NCI-H1105 (cell line): ENCODE measurements at places on chromosomes 3 and 15.
A peak's percentile ranks its signal among the peaks of the same experiment; 100 is the strongest.

- DNase-seq = no peak
These were observed 52.8 kb downstream of the FAM43A start for GRCh38 chr3:194738254-194739093.

DNA sequence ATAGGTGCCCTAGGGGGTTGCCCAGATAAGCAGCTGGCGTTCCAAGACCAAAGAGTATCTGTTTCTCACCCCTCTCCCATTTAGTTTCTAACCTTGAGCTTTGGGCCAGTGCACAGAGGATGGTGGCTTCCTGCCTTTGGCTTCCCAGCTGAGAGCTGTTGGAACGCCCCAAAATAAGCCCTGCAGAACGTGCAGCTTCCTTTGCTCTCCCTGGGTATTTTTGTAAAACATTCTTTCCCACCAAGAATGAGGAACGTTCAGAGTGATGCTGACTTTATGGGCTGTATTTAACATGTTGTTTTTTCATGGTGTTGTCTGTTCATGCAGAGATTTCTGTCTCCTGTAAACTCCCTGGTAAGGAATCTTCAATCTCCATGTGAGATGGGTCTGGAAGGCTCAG, 63.8 kb downstream of the LPP start:
- DNase-seq = no peak

GRCh38 chr15:100186366-100186765, 155.4 kb downstream of the ADAMTS17 start:
- DNase-seq = no peak

DNA sequence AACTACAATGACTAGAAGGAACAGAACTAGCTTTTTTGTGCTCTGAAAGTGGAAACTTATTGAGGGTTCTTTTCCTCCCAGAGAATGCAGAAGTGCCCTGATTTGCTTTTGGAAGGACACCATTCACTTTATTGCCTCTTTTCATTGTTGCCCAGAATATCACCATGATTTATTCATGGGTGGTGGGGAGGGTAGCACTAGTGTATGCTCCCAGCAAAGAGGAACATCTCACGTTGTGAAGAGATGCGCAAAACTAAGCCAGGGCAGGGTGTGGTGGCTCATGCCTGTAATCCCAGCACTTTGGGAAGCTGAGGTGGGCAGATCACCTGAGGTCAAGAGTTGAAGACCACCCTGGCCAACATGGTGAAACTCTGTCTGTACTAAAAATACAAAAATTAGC, 31.4 kb downstream of the FLNB start:
- no peak for DNase-seq

- DNase-seq = no peak
These were observed 38.7 kb downstream of the CHSY1 start for GRCh38 chr15:101213147-101213546.

DNA sequence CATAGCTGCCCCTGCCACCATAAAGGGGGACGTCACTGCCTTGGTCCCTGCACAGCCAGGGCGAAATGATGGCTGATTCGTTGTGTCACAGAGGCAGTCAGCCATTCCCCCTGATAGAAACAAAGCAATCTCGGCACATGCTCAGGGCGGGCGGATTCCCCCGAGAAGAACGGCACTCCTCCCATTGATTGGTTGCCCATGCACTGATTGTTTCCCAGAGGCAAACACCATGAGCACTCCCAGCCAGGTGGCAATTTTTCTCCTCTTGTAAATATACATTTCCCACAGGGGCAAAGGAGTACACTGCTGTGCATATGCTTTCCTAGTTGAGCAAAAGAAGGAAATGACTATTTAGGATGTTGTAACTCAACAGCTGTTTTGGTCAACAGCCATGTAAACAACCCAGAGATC, 56.5 kb downstream of the KY start:
- DNase-seq = no peak

DNA sequence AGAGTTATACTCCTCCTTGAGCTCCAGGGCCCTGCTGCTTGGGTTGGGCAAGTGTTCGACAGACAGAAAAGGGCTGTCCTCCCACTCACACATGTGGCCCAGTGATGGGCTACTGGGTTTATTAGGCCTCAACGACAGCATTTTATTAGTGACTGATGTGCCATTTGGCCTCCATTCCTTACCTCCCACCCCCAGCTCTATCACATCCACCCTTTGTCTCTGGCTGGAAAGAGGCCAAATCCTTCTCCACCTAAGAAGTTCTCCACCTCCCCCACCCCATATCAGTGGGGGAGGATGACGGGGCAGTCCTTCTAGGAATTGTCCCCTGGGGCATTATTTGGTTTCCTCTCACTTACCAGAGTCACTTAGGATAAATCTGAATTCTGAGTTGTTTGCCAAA, 57.1 kb upstream of the WNT5A start:
- no peak for DNase-seq

DNA sequence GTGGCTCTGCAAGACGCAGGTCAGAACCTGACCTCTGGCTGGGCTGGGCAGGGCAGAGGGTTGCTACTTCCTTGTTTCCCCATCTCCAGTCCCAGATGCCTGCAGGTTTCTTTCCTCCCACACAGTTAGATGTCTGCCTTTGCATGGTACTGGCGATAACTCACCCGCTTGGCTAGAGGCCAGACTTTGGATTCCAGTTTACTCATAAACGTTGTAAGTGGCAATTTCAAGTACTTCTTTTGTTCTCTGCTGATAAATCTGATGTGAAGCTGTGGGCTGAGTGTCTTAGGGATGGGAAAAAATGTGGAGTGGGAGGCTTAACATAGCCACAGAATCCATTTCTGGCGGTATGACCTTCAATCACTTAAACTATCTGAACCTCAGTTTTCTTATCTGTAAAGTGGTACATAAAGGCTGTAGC, 194.2 kb downstream of the EBLN2 start:
- DNase-seq = peak; percentile 78

- no peak for DNase-seq
These were observed 59.9 kb downstream of the OTOL1 start for GRCh38 chr3:161556533-161556932.

- DNase-seq = no peak
These were observed 61.9 kb downstream of the FRMD4B start for GRCh38 chr3:69323941-69324340.

GRCh38 chr3:188046561-188047211, 107.3 kb upstream of the LPP start:
- DNase-seq = no peak

- no peak for DNase-seq
These were observed 52.8 kb downstream of the PLD1 start for GRCh38 chr3:171757361-171758034.

DNA sequence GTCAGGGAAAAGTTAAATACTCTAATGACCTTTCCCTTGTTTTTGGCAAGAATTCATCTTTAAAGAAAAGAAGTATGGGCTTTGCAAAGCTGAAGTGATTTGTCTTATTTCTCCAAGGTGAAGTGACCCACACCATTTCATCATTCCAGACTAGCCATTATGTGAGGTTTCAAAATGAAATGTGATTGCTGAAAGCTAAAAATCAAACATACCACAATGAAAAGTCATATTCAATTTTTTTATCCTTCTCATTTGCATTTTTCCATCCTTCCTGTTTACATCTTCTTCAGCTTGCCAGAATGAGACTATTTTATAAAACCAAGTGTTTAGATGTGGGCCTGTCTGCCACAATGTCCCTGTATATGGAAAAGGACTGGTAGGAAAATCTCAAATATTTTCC, 142.3 kb upstream of the STRIT1 start:
- no peak for DNase-seq

DNA sequence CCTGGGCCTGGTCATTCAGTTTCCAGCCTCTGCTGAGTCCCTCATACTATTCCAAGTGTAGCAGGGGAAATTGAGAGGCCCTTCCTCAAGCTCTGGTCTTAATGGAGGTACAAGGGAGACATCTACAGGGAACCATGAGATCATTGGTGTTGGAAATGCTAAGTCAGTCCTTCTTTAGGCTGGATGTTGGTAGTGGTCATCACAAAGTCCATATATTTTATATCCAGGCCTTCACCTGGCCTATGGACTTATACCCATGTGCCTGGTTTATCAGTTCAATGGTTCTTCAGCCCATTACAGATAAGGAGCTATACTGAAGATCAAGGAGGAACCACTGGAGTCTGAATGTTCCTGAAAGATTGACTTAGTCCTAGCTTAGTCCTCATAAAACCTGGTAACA, 135.0 kb downstream of the STAG1 start:
- DNase-seq = no peak
